ENCODE measurements at places on chromosomes 12 and 14. TPM values are rescaled to one million over a fixed set of nuclear protein-coding genes. Genes with fewer than 3 reads are reported as not detected.

DNA sequence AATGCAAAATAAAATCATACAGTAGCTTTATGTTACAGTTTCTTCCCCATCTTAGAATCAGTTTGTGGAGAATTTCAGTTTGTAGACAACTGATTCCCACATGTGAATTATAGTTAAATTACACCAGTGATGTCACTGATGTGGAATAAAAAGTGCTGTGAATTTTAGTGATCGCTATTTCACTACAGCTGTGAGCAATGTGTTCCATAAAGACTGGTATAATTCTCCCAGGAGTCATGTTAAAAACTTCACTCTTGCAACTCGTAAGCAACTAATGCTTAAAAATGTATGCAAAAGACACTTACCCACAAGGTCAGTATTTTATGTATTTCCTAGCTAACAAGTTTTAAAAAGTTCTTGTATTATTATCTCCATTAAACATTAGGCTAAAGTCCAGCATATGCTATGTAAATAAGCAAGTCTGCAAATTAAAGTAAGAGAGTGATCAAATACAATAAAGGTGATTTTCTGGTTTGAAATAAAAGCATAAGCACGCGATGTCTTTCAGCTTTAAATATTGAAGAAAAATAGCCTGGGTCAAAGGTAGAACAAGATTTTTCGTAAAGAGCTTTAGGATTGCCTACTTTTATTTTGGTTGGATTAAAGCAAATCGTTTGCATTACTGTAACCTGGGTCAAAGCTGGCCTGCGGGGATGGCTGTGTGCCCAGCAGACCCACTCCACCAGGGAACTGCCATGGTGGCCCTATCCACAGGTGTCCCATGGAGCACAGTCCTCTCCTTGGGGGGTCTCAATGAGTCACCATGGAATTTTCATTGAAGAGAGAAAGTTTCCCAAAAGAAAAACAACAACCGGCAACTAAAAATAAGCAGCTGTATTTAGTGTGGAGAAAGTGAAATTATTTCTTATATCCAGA lies 12.7 kb upstream of the LRIG3 start:
- peak; percentile 72 for DNase-seq

The OTX2 gene
- 329 TPM for total RNA-seq

- DNase-seq: peak; percentile 75
Measured at GRCh38 chr12:9636851-9637206, 29.1 kb upstream of the KLRB1 start.

DNA sequence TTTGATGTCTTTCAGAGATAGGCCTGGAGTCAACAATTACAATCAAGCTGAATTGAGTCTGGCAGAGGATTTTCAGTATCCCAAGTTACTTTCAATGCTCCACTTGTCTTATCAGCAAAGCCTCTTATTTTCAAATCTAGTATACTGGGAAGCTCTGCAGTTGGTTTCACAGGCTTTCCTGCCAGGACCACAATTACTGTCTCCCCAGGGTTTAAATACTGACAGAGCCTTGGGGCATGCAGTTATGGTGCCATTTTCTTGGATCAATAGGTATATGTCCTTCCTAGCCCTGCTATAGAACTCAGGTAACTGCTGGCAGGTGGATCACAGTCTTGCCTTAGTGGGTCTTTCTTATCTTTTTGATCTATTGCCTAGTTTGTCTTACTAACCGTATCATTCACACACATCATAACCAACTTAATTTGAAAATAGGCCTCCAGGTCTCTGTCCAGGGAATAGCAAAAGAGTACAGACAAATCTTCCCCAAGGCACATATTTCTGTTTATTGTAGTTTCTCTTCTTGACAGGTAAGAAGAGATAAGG lies 22.4 kb upstream of the RNU6-8 start:
- peak; percentile 51 for DNase-seq

- DNase-seq: peak; percentile 58
Measured at GRCh38 chr12:2961705-2962104, 2.5 kb downstream of the TEAD4 start.

- no peak for DNase-seq
Measured at GRCh38 chr14:91316761-91317160, 72.3 kb upstream of the GPR68 start.

DNA sequence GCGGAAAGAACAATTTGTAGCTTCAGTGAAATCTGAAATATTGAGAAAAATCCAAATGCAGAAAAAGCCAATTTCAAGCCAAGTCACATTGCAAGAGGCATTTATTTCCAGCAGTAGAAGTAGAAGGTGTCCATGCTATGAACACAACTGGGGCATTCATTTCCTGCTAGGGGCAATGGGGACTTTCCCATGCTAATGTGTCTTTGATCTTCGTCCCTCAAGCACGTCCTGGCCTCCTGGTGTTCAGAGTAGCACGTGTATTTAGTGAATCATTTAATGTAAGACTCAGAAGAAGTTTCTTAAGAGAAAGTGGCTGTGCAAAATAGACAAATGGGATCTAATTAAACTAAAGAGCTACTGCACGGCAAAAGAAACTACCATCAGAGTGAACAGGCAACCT lies 267.9 kb downstream of the TMEM132C start:
- DNase-seq: no peak

Measured in endodermal cell (in vitro differentiated cells).